ENCODE measurements at places on chromosomes 2 and 18. TPM values are rescaled to one million over a fixed set of nuclear protein-coding genes. Genes with fewer than 3 reads are reported as not detected.
A peak's percentile ranks its signal among the peaks of the same experiment; 100 is the strongest.

The DPP4 gene
- not detected for total RNA-seq

- no peak for DNase-seq
These were observed 33.7 kb downstream of the STARD6 start for GRCh38 chr18:54323970-54324369.

DNA sequence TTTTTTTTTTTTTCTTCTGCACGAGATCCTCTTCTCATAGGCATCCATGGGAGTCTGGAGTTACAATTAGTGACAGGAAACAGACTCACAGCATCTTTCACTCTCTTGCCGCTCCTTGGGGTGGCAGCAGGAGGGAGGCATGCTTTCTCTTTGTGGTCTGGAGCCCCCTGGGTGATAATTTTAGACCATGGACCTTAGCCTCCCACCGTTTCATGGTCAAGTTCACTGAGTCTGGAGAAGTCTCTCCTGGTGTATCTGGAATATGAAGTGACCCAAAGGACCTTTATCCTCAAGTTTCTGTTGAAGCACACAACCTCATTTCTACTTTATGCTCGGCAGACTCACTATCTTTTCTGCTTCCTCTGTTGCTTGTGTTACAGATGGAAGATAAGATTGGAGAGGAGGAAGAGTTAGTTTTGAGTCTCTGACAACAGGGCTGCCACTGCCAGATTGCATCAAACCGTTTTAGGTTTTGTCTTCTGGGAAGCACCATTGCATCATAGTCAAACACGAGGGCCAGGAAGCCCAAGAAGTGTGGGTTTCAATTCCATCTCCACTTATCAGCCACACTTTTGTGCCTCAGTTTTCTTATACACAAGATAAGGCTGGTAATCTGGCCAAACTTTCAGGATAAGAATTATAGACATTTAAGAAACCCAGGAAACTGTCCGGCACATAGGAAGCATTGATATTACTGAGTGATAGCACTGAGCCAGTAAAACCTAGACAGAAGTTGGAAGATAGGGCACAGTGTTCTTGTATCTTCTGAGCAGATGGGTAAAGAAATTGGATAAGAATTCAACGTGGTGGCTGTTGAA lies 62.3 kb downstream of the ADCYAP1 start:
- DNase-seq: peak; percentile 60

DNA sequence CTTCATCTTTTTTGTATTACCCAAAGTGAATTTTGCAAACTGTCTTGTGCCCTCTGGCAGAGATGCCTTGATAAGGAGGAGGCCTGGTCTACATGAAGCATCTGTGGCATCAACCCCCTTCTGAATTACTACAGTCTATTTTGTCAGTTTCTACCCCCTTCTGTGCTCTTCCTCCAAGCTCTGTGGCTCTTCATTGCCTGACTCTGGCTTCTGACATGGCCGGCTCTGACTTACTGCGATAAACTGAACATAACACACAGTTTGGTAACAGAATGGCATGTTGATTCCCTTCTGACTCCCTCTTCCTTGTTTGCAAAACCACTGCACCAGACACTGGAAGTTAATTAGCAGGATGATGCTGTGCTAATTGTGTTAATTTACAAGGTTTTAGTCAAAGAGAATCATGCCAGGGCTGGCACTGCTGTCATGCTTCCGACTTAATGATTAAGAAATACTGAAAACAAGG lies 122.5 kb downstream of the FIGN start:
- DNase-seq: no peak

- DNase-seq: no peak
These were observed 5.7 kb upstream of the GAL3ST2 start for GRCh38 chr2:241770936-241771285.

DNA sequence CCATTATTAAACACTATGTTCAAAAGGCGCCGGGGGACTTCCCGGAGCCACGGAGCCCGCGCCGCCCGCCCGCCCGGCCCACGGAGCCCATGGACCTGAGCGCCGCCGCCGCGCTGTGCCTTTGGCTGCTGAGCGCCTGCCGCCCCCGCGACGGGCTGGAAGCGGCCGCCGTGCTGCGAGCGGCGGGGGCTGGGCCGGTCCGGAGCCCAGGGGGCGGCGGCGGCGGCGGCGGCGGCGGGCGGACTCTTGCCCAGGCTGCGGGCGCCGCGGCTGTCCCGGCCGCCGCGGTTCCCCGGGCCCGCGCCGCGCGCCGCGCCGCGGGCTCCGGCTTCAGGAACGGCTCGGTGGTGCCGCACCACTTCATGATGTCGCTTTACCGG lies 197 bp downstream of the GDF7 start:
- no peak for DNase-seq

DNA sequence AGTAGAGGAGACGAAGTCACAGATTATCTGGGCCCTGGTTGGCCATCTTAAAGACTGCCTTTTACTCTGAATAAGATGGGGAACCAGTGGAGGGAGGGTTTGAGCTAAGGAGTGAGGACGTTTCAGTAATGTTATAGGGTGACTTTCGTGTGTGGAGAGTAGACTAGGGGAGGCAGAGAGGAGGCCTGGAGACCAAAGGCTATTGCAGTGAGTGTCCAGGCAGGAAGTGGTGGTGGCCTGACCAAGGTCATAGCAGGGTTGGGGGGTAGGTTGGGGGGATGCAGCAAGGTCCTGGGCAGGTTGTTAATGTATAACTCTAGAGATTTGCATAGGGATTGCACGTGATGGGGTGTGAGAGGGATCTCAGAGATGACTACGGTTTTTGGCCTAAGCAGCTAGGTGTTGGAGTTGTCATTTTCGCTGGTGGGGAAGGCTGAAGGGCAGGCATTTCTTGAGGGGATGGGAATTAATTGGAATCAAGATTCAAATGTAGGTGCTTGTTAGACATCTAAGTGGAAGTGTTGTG lies 4.9 kb downstream of the CEP192 start:
- DNase-seq: no peak

DNA sequence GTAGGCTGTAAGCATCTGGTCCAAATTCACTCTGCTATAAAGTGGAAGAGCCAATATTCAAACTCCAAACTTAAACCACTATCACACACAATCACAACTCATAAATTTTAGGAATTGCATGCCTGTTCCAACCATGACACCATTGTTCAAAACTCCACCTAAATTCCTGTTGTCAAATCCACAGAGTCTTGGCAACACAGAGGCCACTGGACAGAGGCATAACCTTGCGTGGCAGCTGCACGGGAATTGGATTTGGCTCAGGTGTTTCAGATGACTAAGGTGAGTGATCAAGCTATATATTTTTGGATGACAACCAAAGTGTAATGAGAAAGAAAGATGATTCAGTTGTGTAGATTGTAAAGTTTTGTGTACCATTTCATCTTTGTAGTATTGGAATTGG lies 422.7 kb upstream of the TNP1 start:
- no peak for DNase-seq

The CTIF gene
- total RNA-seq: 24.4 TPM

DNA sequence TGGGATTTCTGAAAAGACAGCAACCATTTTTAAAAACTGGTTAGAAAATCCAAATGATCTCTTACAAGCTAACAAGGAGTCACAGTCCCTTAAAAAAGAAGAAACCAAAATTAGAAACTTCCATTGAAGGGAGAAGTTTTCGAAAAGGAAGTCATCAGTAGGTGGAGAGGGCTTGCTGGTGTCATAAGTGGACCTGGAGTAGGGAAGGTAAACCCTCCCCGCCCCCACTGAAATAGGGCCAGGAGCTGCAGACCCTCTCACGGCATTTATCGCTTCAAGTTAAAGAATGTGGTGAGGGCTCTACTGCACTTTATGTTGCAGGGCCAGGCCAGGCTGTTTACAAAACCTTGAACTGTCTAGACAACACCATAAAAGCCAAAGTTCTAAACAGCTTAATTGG lies 2.9 kb downstream of the HOXD11 start:
- no peak for DNase-seq

DNA sequence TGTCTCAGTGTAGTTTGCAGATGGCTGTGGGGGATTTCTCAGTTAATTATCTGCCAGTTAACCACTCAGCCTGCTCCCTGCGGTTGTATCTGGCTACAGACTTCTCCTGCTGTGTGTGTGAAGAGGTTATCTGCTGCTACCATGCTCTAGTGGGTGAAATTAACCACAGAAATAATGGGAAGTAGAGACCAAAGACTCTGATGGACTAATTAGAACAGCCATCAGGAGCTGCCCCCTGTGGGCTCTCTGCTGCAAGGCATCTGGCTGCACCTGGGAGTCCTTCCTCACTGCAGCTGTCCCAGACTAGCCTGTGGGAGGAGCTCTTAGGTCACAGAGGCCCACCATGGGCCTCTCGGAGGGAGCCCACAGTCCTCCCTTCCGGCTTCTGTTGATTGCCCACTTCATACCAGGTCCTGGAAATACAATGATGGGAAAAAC lies 66.6 kb downstream of the CTIF start:
- peak; percentile 36 for DNase-seq

The HSPD1 gene
- total RNA-seq: 319 TPM

The SMYD1 gene
- total RNA-seq: 289 TPM

DNA sequence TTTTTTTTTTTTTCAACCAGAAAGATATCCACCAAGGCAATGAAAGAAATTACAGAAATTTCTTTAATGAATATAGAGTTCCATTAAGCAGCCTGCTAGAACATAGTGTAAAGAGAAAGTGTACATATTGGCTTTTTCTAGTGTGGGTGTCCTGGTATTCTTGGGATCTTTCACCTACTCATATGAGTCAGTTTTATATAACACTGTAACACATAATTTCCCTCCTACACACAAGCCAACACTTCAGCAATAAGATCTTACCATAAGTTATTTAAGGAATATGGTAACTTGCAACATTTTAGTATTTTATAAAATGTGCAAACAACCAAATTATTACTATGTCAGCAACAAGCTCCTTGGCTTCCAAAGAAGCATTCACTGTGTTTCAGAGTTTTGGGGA lies 59.9 kb downstream of the ZRANB3 start:
- DNase-seq: peak; percentile 3

The KCNG3 gene
- 0.27 TPM for total RNA-seq

The TMEM237 gene
- total RNA-seq: 23.5 TPM

The PSTPIP2 gene
- total RNA-seq: 4.6 TPM

The LINC00305 gene
- 0.21 TPM for total RNA-seq

DNA sequence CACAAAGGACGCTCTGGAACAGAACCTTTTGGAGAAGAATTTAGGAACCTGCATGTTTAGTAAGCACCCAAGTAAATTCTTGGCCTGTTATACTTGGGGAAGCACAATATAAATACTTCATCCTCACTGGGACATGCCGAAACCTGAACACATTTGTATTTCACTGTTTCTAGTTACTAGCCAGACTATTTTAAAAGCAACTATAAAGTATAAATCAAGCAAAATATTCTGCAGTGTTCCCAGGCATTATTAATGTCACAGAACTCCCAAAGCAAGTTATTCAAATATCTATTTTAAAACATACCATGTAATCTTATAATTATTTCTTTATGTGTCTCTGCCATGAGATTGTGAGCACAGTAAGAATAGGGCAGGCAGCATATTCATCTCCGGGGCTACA lies 54.8 kb downstream of the CALCRL start:
- DNase-seq: no peak

- DNase-seq: no peak
These were observed 24.3 kb downstream of the DIS3L2 start for GRCh38 chr2:231985823-231986261.

GRCh38 chr18:77635451-77635850 lies 385.8 kb downstream of the GALR1 start:
- peak; percentile 56 for DNase-seq

- DNase-seq: peak; percentile 92
These were observed 54.5 kb downstream of the SCN2A start for GRCh38 chr2:165293440-165294420.

DNA sequence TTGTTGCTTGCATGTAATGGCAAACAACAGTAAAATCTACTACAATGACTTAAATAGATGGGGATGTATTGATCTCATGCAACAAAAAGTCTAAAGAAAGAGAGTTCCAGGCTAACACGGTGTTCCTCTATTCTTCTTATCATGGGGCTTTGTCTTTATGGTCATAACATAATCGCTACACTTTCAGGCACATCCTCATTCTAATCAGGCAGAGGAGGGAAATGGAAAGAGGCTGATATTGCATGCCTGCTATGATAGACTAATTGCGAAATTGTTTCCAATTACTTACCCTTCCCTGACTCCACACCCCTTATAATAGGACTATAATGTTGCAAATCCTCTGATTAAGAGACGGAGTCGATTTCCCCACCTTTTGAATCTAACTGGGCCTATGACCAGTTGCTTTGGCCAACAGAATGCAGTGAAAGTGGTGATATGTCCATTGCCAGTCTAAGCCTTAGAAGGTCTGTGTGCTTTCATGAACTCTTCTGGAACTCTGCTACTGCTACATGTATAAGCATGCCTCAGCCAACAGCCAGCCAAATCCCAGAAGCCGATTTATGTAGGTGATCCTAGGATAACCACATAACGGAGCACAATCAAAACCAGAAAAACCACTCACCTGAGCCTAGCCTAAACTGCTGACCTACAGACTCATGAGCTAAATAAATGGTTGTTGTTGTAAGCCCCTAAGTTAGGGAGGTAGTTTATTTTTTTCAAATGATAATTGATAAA lies 180.3 kb upstream of the TACR1 start:
- no peak for DNase-seq

- no peak for DNase-seq
These were observed 610.2 kb upstream of the SYT4 start for GRCh38 chr18:43887491-43887890.

The GPR39 gene
- total RNA-seq: 10.9 TPM

- no peak for DNase-seq
These were observed 32.1 kb downstream of the TOGARAM2 start for GRCh38 chr2:29013057-29013780.

DNA sequence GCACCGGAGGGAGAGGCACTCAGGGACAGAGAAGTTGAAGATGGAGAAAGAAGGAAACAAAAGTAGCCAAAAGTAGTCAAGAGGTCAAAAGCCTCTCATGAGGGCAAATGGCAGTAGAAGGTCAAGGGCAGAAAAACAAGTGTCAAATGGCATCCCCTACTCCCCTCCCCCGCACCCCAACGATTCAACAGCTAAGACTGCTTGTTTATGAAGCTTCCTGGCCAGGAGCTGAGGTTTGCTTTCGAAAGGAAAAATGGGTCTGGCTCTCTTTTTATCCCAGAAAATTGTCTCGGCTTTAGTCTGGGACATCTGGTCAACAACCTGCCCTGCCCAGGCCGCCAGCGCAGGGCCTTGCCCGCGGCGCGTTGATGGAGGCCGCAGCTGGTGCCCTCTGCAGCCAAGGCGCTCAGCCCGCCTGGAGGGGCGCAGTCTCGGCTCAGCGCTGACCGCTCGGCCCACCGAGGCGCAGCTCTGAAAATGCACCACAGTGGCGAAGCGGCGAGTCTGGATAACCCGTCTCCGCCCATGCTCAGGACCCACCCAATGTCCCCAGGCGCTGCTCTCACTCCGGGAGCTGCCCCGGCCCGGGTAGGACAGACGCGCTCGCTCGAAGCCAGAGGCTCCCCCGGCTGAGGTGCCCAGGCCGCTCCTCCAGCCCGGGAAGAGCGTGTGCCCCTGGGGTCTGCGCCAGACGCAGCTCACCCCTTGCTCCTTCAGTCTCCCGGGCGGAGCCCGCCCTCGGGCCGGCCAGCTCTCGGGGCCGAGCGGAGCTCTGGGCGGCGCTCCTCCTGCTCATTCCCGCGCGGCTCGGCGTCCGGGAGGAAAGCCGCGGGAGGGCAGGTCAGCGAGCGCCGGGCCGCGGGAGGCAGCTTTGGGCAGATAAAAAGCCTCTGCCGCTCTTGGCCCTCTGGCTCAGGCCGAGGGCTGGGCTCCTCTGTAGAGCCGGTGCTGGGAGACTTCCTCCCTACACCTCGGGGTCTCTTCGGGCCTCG lies 1.8 kb upstream of the TBR1 start:
- DNase-seq: peak; percentile 53

The TAF4B gene
- total RNA-seq: 8.2 TPM

The POMC gene
- total RNA-seq: 3.9 TPM

- DNase-seq: no peak
These were observed 35.2 kb downstream of the MTHFD2 start for GRCh38 chr2:74233648-74234047.

GRCh38 chr18:22337306-22337705 lies 80.4 kb downstream of the CTAGE1 start:
- no peak for DNase-seq
